Peyer's patch (tissue), 4 donors: ENCODE measurements at places on chromosomes 5 and 9. TPM values are rescaled to one million over a fixed set of nuclear protein-coding genes. Genes with fewer than 3 reads are reported as not detected.

- no peak overlapping the region for H3K4me3 ChIP-seq
- H3K27me3 ChIP-seq: no peaks in the 10 kb centered on the region
- DNase-seq: no peak
- no peaks in the 10 kb centered on the region for H3K4me1 ChIP-seq
These were observed 91.7 kb downstream of the SPATA31D1 start for GRCh38 chr9:82080265-82080664.

- no peaks in the 10 kb centered on the region for H3K36me3 ChIP-seq
- H3K27me3 ChIP-seq: no peaks in the 10 kb centered on the region
These were observed 17.2 kb downstream of the S100Z start for GRCh38 chr5:76867038-76867437.

The CD14 gene
- 10.5 TPM for total RNA-seq

- H3K36me3 ChIP-seq: no peaks in the 10 kb centered on the region
- H3K4me3 ChIP-seq: peak overlapping the region; percentile 65
- H3K27ac ChIP-seq: peak overlapping the region; percentile 74
These were observed 844 bp upstream of the MCCC2 start for GRCh38 chr5:71586052-71586940.

DNA sequence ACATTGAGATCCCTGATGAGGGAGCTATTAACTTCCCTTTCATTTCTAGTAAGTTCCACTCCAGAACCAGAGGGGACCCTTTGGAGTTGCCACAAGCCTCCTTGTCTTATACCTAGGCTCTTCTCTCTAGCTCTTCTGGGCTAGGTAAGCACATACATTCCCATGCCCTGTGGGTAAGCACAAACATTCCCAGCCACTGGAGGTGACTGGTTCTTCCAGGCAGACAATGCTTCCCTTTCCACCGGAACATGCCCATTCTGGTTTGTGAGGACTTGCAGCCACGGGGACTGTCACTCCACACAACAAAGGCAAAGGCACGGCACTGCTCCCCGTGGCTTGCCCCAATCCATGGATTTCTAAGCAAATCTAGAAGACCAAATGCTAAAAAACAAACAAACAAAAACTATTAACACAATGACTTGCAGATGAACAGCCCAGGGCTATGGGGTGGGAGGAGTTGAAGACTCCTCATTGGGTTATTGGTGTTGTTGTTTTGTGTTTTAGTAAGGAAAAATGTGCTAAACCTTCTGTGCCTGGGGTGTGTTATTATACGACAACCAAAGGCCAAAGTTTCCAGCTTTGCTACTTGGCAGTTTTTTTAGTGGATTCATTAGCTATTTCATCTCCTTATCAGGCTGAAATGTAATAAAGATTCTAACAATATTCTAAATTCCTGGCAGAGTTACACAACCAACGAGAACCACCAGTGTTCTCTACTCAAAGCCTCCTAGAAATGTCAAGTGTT, 276.2 kb downstream of the SYK start:
- H3K36me3 ChIP-seq: no peaks in the 10 kb centered on the region
- no peaks in the 10 kb centered on the region for H3K4me1 ChIP-seq
- H3K27me3 ChIP-seq: no peaks in the 10 kb centered on the region
- H3K27ac ChIP-seq: no peak overlapping the region

GRCh38 chr5:35543408-35543807, 74.3 kb upstream of the SPEF2 start:
- no peak overlapping the region for H3K4me3 ChIP-seq
- no peak overlapping the region for H3K27ac ChIP-seq
- no peaks in the 10 kb centered on the region for H3K27me3 ChIP-seq
- DNase-seq: no peak
- no peaks in the 10 kb centered on the region for H3K4me1 ChIP-seq

The CYLC2 gene
- total RNA-seq: not detected

DNA sequence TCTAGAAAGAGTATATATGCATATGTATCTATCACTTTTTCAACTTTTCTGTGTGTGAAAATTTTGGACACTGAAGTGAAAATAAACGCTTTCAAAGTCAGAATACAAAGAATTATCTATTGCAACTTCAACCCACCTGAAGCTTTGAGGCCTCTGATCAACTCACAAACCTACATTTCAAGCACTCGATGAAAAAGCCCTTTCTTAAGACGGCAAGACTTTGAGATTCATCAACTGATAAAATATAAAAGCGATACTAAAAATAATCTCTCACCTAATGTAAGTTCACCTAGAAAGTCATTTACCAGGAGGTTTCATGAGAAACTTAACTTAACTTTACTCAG, 1.2 kb downstream of the GOLPH3 start:
- no peak for DNase-seq
- peak overlapping the region; percentile 100 for H3K27ac ChIP-seq

- no peaks in the 10 kb centered on the region for H3K27me3 ChIP-seq
- peak overlapping the region; percentile 85 for H3K27ac ChIP-seq
- H3K4me3 ChIP-seq: no peak overlapping the region
- peak; percentile 90 for DNase-seq
- H3K4me1 ChIP-seq: peaks cover 8% of the 10 kb centered on the region
These were observed 14.5 kb downstream of the SLC6A18 start for GRCh38 chr5:1239505-1240251.

- no peaks in the 10 kb centered on the region for H3K36me3 ChIP-seq
- H3K4me1 ChIP-seq: no peaks in the 10 kb centered on the region
- H3K4me3 ChIP-seq: no peak overlapping the region
- H3K27ac ChIP-seq: no peak overlapping the region
- H3K27me3 ChIP-seq: no peaks in the 10 kb centered on the region
- DNase-seq: no peak
These were observed 61.4 kb upstream of the RANBP6 start for GRCh38 chr9:6076851-6077250.

The TMEM215 gene
- total RNA-seq: not detected

GRCh38 chr5:72783354-72783753, 33.1 kb upstream of the TNPO1 start:
- H3K27ac ChIP-seq: no peak overlapping the region
- no peaks in the 10 kb centered on the region for H3K36me3 ChIP-seq
- no peak for DNase-seq

DNA sequence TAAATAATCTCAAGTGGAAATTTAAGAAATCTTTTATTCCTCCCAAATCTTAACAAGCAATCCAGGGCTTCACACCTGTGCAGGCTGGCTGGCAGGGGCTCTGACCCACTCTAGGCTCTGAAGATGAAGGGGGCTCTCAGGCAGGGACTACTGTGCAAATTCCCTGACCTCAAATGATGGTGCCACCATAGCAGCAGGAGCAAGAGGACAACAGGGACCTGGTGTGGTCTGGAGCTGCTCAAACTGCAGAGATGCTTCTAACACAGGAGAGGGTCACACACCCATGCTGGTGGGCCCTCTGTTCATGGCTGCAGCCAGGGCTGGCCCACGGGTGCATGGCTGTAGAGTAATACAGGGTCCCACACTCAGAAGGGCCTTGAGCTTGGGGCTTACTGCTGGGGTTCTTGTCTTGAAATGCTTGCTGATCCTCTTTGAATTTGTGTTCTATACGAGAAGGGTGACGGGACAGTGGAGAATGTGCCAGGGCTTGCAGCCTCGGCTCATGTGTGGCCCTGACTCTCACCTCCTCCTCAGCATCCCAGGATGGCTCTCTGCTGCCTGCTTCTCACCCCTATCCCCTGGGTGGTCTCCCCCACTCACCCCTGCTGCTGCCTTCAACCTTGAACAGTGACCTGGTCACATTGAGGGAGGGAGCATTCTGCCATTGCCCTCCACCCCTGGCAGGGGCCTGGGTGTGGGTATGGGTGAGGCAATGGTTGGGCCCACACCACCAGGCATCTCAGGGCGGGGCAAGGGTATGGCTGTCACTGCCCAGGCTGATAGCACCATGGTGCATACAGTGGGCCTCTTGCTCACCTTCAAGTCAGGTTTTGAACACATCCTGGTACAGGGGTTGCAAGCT, 191.7 kb downstream of the FSTL4 start:
- no peaks in the 10 kb centered on the region for H3K36me3 ChIP-seq
- H3K4me3 ChIP-seq: no peak overlapping the region
- no peak for DNase-seq
- no peak overlapping the region for H3K27ac ChIP-seq
- H3K27me3 ChIP-seq: no peaks in the 10 kb centered on the region

The F2RL2 gene
- total RNA-seq: 1.0 TPM

The SPINK7 gene
- not detected for total RNA-seq

The DOK3 gene
- total RNA-seq: 3.2 TPM

The CLPTM1L gene
- total RNA-seq: 209 TPM

- peak overlapping the region; percentile 95 for H3K27ac ChIP-seq
- peak overlapping the region; percentile 75 for H3K4me3 ChIP-seq
- H3K27me3 ChIP-seq: no peaks in the 10 kb centered on the region
- no peaks in the 10 kb centered on the region for H3K36me3 ChIP-seq
- H3K4me1 ChIP-seq: peaks cover 8% of the 10 kb centered on the region
These were observed 3.1 kb downstream of the SMARCA2 start for GRCh38 chr9:2018162-2018643.

DNA sequence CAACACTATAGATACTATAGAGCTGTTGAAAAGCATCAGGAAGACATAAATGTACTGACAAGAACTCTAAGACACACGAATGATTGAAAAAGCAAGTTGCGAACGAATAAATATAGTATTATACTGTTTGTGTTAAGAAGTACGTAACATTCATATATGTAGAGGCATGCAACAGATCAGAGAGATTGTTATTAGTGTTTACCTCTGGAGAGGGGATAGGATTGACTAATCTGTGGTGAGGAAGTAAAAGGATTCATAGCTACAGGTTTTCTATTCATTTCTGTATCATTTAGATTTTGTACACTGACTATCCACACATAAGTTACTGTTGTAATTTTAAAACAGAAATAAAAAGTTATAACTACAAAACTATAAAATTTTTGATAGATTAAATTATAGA, 147.6 kb upstream of the SV2C start:
- no peak overlapping the region for H3K4me3 ChIP-seq
- no peak for DNase-seq
- H3K36me3 ChIP-seq: no peaks in the 10 kb centered on the region
- H3K27me3 ChIP-seq: no peaks in the 10 kb centered on the region
- no peak overlapping the region for H3K27ac ChIP-seq

GRCh38 chr9:101229606-101230005, 155.2 kb downstream of the BAAT start:
- H3K27ac ChIP-seq: no peak overlapping the region
- H3K36me3 ChIP-seq: no peaks in the 10 kb centered on the region
- no peak overlapping the region for H3K4me3 ChIP-seq
- H3K27me3 ChIP-seq: no peaks in the 10 kb centered on the region
- DNase-seq: no peak

- no peaks in the 10 kb centered on the region for H3K36me3 ChIP-seq
- no peaks in the 10 kb centered on the region for H3K27me3 ChIP-seq
- no peak overlapping the region for H3K4me3 ChIP-seq
- no peak for DNase-seq
These were observed 307.9 kb downstream of the FBXL7 start for GRCh38 chr5:15807871-15808270.

DNA sequence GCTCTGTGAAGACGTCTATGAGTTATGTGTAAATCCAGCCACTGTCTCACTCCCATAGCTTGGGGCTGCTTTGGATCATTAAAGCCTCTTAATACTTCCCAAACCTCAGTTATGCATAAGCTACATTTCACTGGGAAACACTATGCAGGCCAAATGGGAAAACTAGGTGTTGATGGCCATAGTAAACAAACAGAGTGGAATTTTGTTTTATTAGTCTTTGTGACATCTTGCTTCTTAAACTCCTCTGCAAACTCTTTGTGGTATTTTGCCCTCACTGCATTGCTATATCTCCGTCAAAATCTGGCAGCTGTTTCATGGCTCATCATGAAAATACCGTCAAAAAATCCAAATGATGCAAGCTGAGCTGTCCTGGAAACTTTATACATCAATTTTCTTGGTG, 167.2 kb upstream of the HMHB1 start:
- no peaks in the 10 kb centered on the region for H3K36me3 ChIP-seq
- no peaks in the 10 kb centered on the region for H3K27me3 ChIP-seq
- H3K4me3 ChIP-seq: no peak overlapping the region
- DNase-seq: no peak
- H3K27ac ChIP-seq: no peak overlapping the region
- no peaks in the 10 kb centered on the region for H3K4me1 ChIP-seq

GRCh38 chr5:35430381-35431162, 187.1 kb upstream of the SPEF2 start:
- no peak for DNase-seq
- no peaks in the 10 kb centered on the region for H3K27me3 ChIP-seq
- H3K4me3 ChIP-seq: no peak overlapping the region
- no peak overlapping the region for H3K27ac ChIP-seq
- H3K36me3 ChIP-seq: no peaks in the 10 kb centered on the region
- no peaks in the 10 kb centered on the region for H3K4me1 ChIP-seq
